ENCODE measurements at places on chromosomes 2 and 18.

DNA sequence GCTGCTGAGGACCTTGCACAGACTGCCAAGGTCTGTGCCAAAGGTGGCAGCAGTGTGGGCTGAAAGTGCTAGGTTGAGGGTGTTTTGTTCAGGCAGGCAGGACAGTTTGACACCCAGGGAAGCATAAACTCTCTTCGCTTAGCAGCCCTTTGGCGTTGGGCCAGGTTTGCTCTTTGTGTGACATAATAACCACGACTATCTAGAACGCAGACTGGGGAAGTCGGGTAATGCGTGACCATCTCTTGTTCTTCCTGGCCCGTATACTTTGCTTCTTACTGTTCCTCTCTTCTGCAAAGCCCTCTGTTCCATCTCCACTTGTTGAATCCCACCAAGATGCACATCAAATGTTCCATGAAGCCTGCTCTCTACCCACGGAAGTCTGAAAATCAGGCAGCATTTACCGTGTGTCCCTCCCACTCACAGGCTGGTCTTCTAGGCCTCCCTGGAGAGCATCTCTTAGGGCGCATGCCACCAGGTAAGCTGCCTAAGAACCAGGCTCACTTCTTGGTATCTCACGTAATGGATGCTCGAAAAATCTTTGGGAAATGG lies 96.7 kb upstream of the LMAN1 start:
- no peak for DNase-seq

- DNase-seq, result no peak
Observed at GRCh38 chr2:219638217-219638947, 11.0 kb downstream of the SLC4A3 start.

GRCh38 chr2:21257621-21258020 lies 133.9 kb downstream of the TDRD15 start:
- DNase-seq, result no peak

GRCh38 chr2:11152591-11152990 lies 2.7 kb upstream of the SLC66A3 start:
- DNase-seq, result no peak

- DNase-seq, result no peak
Observed at GRCh38 chr18:7830468-7830867, 263.4 kb downstream of the PTPRM start.

DNA sequence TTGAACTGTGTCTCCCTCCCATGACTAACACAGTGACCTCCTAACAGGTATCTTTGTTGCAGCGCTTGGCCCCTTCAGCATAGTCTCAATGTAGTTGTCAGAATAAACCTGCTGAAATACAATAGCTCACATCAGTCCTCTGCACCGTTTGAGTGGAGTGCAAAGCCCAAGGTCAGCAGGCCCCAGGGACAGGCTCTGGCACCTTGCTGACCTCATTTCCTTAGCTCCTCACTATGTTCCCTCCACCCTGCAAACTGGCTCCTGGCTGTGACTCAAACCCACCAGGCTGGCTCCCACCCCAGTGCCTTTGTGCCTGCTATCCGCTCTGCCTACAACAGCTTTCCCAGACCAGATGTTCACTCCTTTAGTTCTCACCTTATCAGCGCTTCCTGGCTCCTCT lies 146.7 kb downstream of the LRATD1 start:
- no peak for DNase-seq

DNA sequence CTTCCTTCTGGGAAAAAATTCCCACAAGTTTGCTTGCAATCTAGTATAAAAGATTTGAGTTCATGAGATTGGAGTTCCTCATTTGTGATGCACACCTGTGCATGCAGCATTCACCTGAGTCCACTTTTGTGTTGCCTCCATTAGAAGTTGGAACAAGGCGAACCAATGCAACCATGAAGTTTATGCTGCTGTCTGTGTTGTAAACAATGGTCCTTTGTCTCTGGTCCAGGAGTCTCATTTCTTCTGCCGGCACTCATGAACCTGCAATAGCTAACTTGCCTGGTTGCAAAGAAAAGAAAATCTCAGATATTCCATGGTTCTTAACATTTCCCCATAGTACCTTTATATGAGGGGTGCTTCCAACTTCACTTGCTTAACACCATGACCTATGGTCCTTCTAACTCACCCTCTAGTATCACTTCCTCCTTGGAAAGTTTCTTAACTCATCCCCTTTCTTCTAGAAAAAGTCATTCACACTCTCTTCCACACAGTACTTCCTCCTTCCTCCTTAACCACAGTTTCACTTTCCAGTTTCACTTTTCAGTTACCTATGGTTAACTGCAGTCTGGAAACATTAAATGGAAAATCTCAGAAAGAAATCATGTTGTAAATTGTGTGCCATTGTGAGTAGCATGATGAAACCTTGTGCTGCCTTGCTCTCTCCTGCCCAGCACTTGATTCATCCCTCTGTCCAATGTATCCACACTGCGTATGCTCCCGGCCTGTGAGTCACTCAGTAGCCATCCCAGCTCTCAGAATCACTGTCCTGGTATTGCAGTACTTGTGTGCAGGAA lies 128.8 kb upstream of the TRIB2 start:
- no peak for DNase-seq

GRCh38 chr2:147174824-147175254 lies 670.0 kb upstream of the ACVR2A start:
- DNase-seq, result no peak

- no peak for DNase-seq
Observed at GRCh38 chr18:13272416-13272815, 53.9 kb downstream of the LDLRAD4 start.

GRCh38 chr18:37537868-37538525 lies 27.6 kb downstream of the CELF4 start:
- peak; percentile 40 for DNase-seq

- no peak for DNase-seq
Observed at GRCh38 chr2:171436307-171436706, 2.3 kb downstream of the DCAF17 start.

DNA sequence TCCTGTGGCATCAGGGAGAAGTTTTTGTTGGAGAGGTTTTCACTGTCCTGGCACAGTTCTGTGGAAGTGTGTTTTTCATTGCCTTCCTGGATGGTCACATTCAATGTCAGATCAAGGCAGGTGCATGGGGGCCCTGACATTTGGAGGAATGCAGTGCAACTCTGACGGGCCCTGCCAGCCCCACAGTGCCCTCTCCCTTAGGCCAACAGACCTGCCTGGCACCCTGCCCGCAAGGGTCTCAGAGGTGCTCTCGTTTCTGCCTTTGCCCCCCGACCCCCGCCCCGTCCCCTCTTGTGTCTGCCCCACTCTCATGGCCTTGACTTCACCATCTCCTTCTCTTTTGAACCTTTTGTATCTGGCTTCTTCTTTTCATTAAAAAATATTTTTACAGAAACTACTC lies 257.2 kb upstream of the HDAC4 start:
- DNase-seq, result no peak

DNA sequence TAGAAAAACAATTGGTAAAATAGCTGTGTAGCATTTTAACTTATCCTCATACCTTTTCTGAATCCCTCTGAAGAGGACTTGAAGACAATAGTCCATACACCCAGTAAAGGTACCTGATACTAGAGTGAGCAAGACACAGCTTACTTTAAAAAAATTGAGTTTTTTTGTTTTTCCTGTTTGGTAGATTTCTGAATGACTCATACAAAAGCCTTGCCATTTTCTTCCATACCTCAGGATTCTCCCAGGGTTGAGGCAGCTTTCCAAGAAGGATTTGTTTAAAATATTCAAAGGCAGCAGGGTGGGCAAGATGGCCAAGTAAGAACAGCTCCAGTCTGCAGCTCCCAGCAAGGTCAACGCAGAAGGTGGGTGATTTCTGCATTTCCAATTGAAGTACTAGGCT lies 551.0 kb upstream of the LRATD1 start:
- DNase-seq, result no peak

DNA sequence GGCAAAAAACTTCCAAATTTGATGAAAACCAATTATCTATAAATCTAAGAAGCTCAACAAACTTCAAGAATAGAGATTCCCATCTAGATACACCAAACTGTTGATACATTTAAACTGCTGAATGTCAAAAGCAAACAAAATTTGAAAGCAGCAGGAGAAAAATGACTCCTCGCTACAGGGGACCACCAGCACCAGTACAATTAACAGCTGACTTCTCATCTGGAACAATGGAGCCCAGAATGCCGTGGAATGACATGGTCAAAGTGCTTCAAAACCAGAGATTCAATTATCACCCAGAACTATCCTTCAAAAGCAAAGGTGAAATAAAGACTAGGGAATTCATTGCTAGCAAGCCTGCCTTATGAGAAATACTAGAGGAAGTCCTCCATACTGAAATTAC lies 11.6 kb downstream of the SRSF7 start:
- no peak for DNase-seq

DNA sequence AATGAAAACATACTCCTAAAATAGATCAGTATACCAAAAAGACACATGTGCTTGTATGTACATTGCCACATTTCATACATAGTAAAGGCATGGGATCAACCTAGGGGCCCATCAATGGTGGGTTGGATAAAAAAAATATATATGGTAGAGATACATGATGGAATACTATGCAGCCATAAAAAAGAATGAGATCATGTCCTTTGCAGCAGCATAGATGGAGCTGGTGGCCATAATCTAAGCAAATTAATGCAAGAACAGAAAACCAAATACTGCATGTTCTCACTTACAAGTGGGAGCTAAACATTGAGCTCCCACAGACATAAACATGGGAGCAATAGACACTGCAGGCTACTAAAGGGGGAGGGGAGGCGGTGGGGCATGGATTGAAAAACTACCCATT lies 18.6 kb upstream of the NCOA1 start:
- DNase-seq, result no peak

DNA sequence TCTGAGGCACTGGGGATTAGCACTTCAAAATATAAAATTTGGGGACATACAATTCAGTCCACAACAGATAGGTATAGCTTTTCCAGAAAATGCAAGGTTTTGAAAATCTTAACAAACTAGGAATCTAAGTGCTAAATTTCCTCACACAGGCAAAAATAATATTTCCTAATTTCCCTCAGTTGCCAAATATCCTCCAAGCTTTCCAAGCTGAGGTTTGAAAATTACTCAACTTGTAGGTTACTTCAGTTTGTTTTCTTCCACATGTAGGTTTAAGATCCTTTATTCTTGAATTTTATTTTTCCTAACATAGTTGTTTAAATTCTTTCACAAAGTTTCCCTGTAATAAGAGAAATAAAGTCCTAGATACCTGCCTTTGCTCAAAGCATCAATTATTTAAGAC lies 192.9 kb upstream of the NRXN1 start:
- no peak for DNase-seq

DNA sequence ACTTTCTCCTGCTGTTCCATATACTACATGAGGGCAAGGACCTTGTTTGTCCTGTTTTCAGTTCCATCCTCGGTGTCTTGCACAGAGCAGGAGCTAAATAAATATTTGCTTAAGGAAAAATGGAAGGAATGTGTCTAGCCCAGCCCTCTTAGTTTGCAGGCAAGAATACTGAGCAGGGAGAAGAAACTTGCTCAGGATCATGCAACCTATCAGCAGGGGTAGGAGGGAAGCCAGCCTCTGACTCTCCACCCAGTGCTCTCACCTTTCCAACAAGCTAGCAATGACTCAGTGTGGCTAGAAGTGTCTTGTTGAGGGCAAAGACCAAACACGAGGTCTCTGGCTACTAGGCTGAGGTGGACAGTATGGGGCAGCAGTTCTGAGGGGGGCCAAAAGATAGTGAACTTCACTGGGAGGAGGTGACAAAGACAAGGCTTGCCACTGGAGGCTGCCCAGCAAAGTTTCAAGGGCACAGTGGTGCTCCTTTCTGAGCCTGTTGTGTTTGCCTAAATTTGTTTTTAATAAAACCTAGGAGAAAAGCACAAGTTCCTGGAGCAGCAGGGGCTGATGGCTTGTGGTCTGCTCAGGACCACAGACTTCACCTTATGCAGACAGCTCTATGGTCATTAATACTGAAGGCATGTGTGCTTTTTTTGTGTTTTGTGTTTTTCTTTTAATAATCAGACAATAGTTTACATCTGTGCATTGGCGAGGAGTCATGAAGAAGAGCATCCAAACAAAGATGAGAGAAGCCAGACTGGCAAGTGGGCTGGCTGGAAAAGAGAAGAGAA lies 49.1 kb upstream of the CTAGE1 start:
- no peak for DNase-seq

DNA sequence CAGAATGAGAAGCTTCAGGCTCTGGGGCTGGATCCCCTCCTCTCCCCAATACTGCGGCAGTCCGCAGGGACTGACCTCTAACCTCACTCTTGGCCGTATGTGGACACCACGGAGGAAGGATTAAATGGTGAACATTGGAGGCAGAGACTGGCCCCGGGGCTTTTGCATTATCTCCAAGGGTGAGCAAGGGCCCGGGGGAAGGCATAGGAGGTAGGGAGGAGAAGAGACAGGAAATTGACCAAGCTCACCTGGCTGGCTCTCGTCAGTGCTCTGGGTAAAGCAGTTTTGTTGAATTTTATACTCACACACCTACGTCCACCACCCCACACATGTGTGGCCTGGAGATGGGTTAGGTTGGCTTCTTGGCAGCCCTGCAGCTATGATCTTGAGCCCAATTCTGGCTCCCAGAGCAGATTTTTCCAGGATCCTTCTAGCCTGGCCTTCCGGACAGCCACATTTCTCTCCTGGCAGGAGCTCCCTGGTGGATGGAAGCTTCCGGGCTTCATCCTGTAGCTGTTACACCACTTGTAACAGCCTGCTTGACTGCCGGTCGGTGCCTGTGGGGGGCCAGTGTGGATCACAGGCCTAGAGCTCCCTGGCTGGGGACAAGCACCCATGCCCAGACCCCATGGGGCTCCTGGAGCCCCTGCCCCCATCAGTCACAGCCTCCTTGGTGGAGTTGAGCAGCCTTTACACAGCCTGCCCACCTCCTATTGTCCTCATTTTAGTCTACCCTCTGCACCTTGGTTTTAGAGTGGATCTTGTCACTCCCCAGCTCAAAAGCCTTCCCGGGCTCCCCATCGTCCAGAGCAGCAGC lies 7.6 kb downstream of the ITM2C start:
- no peak for DNase-seq

Measured in stimulated activated CD4-positive, alpha-beta T cell treated with anti-CD3 and anti-CD28 coated beads, Interleukin-2, amount 100 ng/mL, for 24 hours (primary cell).